ENCODE measurements at places on chromosomes 7 and 10.

GRCh38 chr7:47358944-47359588, 222.8 kb downstream of the TNS3 start:
- no peak for DNase-seq

DNA sequence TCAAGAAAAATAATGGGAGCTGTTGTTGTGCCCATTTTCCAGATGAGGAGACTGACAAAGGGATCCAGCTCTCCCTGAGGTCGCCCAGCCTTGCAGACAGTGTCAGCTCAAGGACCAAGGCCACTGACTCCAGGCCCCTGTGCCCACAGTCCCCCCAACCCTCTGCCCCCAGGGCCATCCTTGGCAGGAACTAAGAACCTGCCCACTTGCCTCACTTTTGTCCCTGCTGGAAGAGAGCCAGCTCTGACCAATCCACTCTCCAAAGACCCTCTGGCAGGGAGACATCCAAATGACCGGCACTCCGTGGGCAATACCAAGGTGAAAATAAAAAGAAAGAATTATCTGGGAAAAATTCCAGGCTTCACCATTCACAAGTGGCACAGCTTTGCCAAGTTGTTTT, 101.3 kb downstream of the TCERG1L start:
- no peak for DNase-seq

DNA sequence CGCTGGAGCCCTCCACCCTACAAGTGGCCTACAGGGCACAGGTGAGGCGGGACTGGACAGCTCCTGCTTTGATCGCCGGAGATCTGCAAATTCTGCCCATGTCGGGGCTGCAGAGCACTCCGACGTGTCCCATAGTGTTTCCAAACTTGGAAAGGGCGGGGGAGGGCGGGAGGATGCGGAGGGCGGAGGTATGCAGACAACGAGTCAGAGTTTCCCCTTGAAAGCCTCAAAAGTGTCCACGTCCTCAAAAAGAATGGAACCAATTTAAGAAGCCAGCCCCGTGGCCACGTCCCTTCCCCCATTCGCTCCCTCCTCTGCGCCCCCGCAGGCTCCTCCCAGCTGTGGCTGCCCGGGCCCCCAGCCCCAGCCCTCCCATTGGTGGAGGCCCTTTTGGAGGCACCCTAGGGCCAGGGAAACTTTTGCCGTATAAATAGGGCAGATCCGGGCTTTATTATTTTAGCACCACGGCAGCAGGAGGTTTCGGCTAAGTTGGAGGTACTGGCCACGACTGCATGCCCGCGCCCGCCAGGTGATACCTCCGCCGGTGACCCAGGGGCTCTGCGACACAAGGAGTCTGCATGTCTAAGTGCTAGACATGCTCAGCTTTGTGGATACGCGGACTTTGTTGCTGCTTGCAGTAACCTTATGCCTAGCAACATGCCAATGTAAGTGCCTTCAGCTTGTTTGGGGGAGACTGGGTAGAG, at the start of gene COL1A2:
Gene COL1A2, plus strand, starts transcription at position 459 of the 704 bp plus-strand sequence. Its CDS starts 137 bp downstream, at position 596.
- DNase-seq: no peak

GRCh38 chr10:24862589-24862988, 89.8 kb downstream of the PRTFDC1 start:
- DNase-seq: no peak

- no peak for DNase-seq
These were observed 61.9 kb upstream of the ADO start for GRCh38 chr10:62742536-62743061.

GRCh38 chr10:80164596-80164995, 32.1 kb downstream of the PLAC9 start:
- no peak for DNase-seq

GRCh38 chr10:96587264-96588059, 650 bp upstream of the TM9SF3 start:
- peak; percentile 24 for DNase-seq
